ENCODE measurements at places on chromosomes 7 and 10.
A peak's percentile ranks its signal among the peaks of the same experiment; 100 is the strongest.

DNA sequence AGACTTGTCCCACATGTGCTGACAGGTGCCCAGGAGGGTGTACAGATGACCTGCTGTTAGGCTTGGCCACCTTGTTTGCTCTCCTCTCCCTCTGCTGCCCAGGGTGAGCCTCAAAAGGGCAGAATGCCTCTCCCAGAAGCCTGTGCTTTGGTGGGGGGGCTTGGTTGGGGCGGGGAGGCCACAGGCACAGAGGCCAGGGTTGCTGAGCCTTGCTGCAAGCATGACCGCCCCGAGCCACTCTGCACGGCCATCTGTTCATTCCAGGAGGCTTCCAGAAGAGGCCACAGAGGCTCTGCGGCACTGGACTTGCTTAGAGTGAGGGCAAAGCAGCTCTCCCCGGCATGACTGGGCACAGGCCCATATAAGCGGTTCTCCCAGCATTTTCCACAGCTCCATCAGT, 190.8 kb downstream of the GLRX3 start:
- no peak for DNase-seq

GRCh38 chr7:137546671-137547070, 203.1 kb upstream of the PTN start:
- no peak for DNase-seq

DNA sequence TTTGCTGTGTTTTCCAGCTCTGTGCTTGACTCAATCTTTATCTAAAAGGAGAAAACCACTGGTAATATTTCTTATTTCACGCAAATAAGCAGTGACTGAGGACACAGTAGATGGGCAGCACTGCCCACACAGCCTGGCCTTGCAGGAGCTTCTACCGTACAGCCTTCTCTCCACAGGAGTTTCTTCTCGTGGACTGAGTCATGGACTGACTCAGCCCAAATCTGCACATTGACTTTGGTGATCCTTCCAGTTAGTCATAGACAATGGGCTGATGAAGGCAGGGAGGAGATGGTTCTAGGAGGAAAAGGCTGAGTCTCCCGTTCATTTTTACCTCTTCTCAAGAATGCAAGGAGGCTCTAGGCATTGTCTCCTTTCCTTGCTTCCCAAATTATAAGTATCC, 200.7 kb downstream of the RAPGEF5 start:
- no peak for DNase-seq

- no peak for DNase-seq
These were observed 107.7 kb downstream of the GRID1 start for GRCh38 chr10:86258941-86259340.

- no peak for DNase-seq
These were observed 75.1 kb downstream of the SHOC2 start for GRCh38 chr10:110994406-110995086.

- no peak for DNase-seq
These were observed 6.0 kb upstream of the NANOS1 start for GRCh38 chr10:119023553-119023868.

DNA sequence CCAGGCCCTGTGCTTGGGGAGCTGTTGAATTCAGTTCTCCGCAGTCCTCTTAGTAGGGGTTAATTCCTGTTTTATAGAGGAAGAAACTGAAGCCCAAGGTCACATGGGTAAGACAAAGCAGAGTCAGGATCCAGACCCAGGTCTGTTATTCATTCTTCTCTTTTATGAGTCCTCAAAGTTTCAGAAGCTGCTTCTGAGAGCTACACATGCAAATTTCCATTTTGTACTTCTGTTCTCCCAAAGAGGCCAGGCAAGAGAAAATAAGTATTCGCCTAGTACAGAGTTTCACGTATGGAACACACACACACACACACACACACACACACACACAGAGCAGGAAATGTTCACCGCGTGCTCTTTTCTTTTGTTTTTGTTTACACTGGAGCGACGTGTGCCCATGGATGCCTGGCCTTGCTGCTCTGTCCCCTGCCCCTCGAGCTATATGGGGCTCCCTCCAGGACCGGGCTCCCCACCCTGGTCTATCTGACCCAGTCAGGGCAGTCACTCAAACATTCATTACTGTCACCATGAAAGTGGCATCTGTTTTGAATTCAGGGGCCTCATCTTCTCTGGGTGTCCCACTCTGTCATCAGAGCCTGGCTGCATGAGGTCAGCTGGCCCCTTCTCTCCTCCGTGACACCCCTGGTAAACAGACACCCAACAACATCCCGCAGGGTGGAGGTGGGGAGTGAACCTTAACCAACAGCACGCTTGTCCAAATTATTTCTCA, 84.4 kb downstream of the TNS3 start:
- DNase-seq, result no peak

GRCh38 chr10:75722609-75723008, 291.2 kb downstream of the LRMDA start:
- no peak for DNase-seq

DNA sequence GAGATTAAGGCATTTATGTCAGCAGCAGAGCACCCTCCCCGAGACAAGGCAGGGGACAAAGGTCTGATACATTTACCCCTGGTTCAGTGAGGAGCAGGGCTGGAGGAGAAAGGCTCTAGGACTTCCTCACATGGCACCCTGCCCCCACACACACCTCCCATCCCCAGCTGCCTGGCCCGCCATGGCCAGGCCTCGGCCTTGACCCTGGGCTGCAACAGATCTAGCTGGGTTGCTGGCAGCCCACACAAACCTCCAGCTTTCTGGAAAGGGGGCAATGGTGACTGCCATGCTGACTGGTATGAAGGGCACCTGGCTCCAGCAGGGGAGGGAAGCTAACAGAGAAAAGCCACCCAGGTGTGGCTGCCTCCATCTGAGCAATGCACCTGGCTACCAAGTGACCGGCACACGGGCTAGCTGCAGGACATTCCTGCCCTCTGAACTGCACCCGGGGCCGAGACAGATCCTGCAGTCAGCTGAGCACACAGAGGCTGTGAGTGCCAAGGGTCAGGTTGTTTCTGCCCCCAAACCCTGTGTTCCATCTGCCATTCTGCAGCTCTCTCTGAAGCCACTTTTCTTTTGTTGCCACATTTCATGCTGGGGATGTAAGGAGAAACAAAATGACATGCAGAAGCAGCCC, 85.8 kb upstream of the LRRC18 start:
- DNase-seq, result no peak

DNA sequence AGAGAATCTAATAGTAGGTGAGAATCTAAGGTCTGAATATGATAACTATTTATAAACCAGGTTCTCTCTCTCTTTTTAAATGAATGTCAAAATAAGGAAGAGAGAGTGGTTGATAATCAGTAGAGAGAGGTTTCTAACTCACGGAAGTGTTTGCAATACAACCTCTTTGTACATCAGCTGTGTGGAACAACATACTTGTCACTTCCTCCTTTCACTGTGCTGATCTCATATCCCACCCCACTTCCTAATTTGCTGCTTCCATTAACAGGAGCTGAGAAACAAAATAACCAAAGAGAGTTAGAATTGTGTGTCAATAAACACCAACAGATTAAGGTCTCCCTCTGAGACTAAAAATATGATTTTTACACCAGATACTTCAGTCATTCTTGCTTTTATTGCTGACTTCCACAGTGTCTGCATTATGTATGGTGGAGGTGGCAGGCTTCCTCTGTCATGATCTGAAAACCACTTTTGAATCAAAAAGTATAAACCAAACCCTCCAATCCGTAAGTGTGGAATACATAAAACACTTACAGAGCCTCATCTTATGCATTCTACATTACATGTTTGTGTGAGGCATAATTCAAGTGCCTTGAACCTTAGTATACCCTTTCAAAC, 25.0 kb downstream of the CACUL1 start:
- DNase-seq, result no peak

- DNase-seq, result no peak
These were observed 27.5 kb downstream of the PVRIG start for GRCh38 chr7:100247152-100247757.

GRCh38 chr7:83524277-83525075, 124.5 kb downstream of the SEMA3E start:
- peak; percentile 51 for DNase-seq
